Nephron progenitor cell (in vitro differentiated cells): ENCODE measurements at places on chromosomes 2 and 18.

DNA sequence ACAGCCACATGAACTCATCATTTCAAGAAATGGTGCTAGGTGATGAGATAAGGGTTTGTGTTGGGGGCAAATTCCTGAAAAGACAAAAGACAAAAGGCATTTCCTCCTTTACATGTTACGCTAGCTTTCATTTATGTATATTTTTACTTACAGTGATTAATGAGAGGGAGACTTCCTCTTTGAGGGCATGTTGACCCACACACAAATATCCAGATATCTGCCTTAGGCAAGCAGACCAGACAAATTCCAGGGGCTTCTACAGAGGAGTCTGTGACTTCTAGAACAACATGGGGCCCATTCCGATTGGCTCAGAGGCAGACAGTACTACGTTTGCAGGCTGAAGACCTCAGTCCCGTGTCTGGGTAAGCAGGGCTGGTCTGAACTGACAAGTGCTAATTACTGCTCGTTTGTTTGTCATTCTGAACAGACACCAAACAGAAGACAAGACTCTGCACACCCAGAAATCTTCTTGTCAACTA, 74.8 kb upstream of the ST6GAL2 start:
- no peak for DNase-seq

DNA sequence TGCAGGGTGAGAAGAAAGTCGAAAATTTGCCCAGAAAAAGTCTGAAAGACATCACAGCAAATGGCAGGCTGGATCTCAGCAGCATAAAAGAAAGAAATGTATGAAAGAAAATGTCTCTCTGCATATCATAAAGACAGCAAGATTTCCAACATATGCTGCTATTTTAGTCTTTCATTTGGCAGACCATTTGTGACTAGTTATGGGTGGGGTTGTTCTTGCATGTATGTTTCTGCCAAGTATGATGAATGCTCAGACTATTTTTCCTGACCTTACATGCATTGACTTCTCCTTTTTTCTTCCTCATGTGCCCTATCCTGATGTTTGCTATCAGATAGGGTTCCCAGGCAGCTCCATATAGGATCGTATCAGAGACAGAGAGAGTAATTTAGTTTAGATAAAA, 58.5 kb upstream of the PARD3B start:
- no peak for DNase-seq

DNA sequence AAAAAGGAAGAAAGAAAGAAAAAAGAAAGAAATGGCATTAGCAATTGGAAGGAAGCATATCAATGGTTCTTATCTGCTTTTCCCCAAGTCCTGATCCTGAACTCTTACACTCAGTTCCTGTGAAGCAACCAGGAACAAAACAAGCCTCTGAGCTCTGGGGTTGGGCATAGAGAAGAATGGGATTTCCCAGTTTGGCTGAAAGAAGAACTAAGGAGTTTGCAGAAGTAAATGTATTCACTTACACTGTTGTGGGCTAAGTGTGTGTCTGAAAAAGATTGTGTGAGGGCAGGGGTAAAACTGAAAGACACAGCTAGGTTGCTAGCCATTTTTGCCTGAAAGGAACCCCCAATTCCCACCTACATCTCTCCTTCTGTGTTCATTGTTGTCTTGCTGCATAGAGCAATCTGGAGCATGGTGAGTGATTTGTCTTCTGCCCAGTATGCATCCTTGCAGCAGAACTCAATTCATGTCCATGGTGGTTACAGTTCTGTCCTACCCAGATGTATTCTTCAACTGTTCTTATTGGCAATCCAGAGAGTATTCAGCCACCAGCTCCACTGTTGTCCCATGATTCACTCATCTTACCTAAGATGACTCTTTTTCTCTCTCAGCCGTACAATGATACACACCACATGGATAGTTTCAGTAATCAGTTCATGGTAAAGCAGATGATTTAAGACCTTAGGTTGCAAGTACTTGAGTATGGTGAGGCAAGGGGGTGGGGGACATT, 348.7 kb downstream of the ARHGAP15 start:
- no peak for DNase-seq

GRCh38 chr18:41128126-41128525, 826.9 kb upstream of the PIK3C3 start:
- no peak for DNase-seq
